ENCODE measurements at places on chromosomes 5 and 9.

DNA sequence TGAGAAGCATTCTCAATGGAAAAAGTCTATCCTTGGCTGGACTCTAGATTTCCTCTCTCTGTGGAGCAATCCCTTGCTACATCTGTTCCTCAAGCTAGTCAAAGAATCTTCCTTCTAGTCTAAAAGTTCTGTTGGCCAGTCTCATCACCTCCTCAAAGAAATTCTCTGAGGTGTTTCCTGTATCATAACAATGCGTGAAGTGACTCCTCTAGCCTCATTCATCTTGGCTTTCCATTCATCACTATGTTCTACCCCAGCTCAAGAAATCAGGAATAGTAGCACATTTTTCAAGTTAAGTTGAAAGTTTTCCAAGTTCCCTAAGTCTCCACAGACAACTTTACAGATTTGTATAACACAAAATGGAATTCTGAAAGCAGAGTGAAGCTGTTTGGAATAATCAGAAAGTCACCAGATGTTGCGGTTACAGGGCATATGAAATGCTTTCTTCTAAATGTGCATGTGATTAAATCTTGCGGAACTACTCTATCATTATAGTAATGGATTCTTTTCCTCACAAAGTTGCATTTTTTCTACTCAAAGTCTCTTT, 176.6 kb upstream of the FREM1 start:
- no peaks in the 10 kb centered on the region for H3K36me3 ChIP-seq
- no peak overlapping the region for H3K27ac ChIP-seq
- no peaks in the 10 kb centered on the region for H3K4me1 ChIP-seq
- H3K27me3 ChIP-seq: no peaks in the 10 kb centered on the region
- no peak for DNase-seq

DNA sequence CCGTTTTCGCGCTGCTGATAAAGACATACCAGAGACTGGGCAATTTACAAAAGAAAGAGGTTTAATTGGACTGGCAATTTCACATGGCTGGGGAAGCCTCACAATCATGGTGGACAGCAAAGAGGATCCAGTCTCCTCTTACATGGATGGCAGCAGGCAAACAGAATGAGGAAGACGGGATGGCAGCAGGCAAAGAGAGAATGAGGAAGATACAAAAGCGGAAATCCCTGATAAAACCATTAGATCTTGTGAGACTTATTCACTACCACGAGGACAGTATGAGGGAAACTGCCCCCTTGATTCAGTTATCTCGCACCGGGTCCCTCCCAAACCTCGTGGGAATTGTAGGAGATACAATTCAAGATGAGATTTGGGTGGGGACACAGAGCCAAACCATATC, 95.0 kb downstream of the OSTF1 start:
- DNase-seq: no peak
- H3K36me3 ChIP-seq: peaks cover 12% of the 10 kb centered on the region
- H3K27me3 ChIP-seq: peaks cover 2% of the 10 kb centered on the region
- H3K4me1 ChIP-seq: peaks cover 2% of the 10 kb centered on the region
- H3K4me3 ChIP-seq: no peak overlapping the region

DNA sequence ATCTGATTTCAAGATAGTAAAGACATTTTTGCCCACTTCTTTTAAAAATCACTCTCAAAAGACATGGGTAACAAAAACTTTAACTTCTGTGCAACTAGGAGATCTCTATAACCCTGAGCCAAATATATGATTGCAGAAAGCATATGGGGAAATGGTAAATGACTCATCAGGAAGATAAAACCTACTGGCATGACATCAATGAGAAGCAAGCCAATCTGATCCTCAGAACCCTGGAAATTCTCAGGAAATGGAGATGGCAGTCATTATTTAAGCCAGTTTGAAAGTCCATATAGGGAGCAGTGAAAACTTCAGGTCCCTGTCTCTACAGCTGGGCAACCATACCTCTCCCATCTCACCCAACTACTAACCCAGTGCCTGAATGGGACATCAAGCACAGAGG, 249.7 kb upstream of the NREP start:
- no peak overlapping the region for H3K27ac ChIP-seq
- H3K27me3 ChIP-seq: peaks cover 3% of the 10 kb centered on the region
- DNase-seq: no peak
- H3K4me1 ChIP-seq: no peaks in the 10 kb centered on the region

DNA sequence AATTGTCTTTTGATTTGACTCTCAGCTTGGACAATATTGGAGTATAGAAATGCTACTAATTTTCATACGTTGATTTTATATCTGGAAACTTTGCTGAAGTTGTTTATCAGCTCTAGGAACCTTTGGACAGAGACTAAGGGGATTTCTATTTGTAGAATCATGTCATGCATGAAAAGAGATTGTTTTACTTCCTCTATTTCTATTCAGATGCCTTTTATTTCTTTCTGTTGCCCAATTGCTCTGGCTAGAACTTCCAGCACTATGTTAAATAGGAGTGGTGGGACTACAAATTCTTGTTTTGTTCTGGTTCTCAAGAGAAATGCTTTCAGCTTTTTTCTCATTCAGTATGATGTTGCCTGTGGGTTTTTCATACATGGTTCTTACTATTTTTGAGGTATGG, 112.8 kb upstream of the CDH12 start:
- H3K4me1 ChIP-seq: peaks cover 20% of the 10 kb centered on the region
- DNase-seq: no peak
- H3K27me3 ChIP-seq: no peaks in the 10 kb centered on the region
- peak overlapping the region; percentile 39 for H3K27ac ChIP-seq
- H3K36me3 ChIP-seq: peaks cover 3% of the 10 kb centered on the region

DNA sequence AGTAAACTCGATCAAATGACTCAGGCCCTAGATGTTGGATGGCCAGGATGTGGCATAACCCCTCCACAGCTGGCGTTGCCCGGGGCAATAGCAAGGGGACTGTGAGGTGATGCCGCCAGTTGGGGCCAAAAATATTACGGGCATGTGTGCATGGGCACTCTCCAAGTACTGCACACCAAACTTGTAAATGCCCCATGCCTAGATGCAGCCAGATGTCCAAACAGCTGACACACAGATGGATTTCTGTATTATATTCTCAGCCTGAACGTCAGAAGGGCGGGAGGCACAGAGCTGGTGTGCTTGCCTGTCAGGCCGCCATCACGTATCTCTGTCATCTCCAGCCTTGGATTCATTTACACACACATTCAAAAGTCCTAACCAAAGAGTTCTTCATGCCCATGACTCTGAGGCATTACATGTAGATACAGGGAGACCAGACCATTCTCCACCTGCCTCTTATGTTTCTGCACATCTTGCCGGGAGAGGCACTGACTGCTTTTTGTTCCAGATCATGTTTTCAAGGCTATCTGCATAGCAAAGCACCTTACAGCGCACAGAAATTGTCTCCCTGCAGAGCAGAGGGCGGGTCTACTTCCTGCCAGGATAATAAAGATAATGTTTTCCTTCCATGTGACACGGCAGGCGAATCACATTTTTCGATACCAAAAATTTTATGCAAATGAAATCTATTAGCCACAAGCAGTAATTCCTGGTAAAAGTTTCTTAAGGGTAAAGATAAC, 200.9 kb upstream of the ADAMTS16 start:
- H3K4me3 ChIP-seq: no peak overlapping the region
- no peak for DNase-seq
- no peaks in the 10 kb centered on the region for H3K4me1 ChIP-seq
- H3K36me3 ChIP-seq: no peaks in the 10 kb centered on the region
- no peak overlapping the region for H3K27ac ChIP-seq

DNA sequence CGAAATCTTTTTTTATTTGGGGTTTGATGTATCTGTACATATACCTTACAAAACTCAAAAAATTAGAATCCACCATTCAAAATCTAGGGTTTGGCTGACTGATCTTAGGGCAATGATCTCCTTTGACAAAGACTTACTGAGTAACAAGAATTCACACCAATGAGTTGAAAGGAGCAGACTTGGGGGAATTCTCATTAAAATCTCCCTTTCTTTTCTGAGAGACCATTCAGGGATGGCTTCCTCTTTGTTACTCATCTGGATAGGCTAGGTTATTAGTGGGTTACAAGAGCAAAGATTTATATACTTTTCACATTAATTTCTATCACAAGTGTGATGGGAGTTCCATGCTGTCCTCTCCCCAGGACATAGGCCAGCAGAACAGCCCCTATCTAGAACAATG, 661.0 kb downstream of the KCTD16 start:
- H3K27ac ChIP-seq: no peak overlapping the region
- peaks cover 2% of the 10 kb centered on the region for H3K27me3 ChIP-seq
- H3K36me3 ChIP-seq: no peaks in the 10 kb centered on the region
- DNase-seq: no peak
- H3K4me3 ChIP-seq: no peak overlapping the region
- no peaks in the 10 kb centered on the region for H3K4me1 ChIP-seq

DNA sequence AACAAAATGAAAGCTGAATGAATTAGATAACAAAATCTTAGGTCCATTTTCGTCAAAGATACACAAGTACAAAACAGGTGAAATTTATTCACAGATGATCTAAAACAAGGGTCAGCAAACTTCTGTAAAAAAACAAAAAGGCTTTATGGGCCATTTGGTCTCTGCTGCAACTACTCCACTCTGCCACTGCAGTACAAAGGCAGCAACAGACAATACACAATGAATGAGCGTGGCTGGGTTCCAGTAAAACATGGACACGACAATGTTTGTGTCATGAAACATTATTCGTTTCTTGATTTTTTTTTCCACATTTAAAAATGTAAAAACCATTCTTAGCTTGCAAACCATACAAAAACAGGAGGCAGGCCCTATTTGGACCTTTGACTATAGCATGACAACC, 71.9 kb downstream of the ECPAS start:
- no peak overlapping the region for H3K27ac ChIP-seq
- H3K27me3 ChIP-seq: no peaks in the 10 kb centered on the region
- no peaks in the 10 kb centered on the region for H3K4me1 ChIP-seq
- H3K4me3 ChIP-seq: no peak overlapping the region
- H3K36me3 ChIP-seq: peaks cover 66% of the 10 kb centered on the region

DNA sequence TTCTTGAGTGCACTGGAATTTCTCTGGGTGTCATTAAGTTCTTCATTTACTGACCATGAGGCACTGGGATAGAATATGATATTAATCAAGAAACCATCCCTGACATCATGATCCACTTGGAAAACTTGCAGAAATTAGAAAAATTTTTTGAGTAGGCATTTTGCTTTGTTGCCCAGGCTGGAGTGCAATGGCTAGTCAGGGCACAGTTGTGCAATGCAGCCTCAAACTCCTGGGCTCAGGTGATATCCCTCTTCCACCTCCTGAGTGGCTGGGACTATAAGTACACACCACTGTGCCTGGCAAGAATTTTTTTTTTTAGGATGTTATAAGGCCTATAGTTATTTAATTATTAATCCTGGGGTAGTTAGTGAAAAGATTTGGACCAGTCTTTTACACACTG, 106.5 kb downstream of the STK32A start:
- no peak overlapping the region for H3K4me3 ChIP-seq
- H3K27me3 ChIP-seq: no peaks in the 10 kb centered on the region
- H3K27ac ChIP-seq: no peak overlapping the region
- no peak for DNase-seq

- H3K27ac ChIP-seq: no peak overlapping the region
- no peak for DNase-seq
- no peaks in the 10 kb centered on the region for H3K4me1 ChIP-seq
These were observed 239.6 kb upstream of the IRX1 start for GRCh38 chr5:3356016-3356415.

DNA sequence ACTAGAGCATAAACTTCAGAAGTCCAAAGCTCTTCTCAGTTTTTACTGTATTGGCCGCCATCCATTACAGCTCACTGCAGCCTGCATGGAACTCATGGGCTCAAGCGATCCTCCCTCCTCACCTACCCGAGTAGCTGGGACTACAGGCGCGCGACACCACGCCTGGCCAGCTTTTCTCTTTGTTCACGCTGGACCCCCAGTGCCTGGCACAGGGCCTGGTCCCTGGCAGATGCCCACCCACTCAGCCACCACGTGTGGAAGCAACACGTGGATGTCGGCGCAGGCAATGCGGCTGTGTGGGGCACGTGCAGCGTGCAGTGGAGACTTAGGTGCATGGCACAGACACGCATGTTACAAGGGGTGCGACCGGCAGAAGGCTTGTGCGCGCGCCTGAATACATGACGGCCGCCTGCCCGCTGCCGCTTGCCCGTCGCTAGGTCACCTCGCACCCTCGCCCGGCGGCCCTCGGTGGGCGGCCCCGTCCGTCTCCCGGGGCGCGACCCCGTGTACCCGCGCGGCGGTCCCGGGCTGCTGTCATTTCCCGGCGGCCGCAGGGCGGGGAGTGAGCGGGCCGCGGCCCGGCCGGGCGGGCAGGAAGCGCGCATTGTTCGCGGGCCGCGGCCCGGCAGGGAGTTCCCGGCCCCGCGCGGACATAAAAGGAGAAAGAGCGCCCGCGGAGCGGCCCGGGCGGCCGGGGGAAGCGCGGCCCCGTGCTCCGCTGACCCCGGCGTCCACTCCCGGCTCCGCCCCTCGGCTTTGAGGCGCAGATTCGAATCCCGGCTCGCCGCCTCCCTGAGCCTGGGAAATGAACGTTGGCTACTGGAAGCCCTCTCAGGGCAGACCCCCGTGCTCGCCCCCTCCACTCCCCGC, 24.1 kb upstream of the PTGS1 start:
- H3K4me3 ChIP-seq: peak overlapping the region; percentile 86
- peaks cover 18% of the 10 kb centered on the region for H3K27me3 ChIP-seq
- H3K4me1 ChIP-seq: peaks cover 4% of the 10 kb centered on the region
- no peak for DNase-seq

DNA sequence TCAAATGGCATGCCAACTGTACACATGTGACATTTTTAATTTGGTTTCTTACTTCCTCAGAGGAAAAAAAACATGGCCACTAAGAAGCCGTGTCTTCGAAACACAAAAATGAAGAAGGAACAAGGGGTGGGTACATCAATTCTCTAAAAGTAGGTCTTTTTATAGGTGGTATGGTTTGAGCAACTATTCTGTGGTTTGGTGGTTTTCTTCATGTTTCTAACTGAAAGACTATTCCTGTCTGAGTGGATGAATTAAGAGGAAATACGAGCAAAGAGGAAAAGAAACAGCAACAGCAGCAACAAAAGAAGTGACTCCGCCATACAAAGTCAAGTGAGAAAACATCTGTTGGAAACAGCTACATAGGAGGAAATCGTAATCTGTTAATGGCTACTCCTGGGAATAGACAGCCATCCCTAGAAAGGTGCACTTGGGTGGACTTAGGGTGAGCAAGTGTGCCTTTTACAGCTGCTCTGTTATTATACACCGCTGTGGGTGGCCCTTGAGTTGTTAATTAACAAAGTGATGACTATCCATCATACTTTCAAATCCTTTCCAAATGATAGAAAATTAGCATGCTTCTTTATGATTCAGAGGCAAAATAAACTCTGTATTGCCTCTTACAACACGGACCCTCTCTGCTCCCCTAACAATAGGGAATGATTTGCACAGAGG, 575.8 kb downstream of the TLE1 start:
- no peaks in the 10 kb centered on the region for H3K36me3 ChIP-seq
- peak overlapping the region; percentile 9 for H3K4me3 ChIP-seq
- peaks cover 6% of the 10 kb centered on the region for H3K27me3 ChIP-seq
- H3K27ac ChIP-seq: no peak overlapping the region
- DNase-seq: no peak
- H3K4me1 ChIP-seq: peaks cover 6% of the 10 kb centered on the region

All from memory B cell (primary cell).